Esophagus squamous epithelium (tissue), 5 donors: ENCODE measurements at places on chromosomes 16 and 17. TPM values are rescaled to one million over a fixed set of nuclear protein-coding genes. Genes with fewer than 3 reads are reported as not detected.

Gene NXPH3
- total RNA-seq: 3.8 TPM

Gene VTN
- total RNA-seq: not detected

Gene KRT13
- total RNA-seq: 35,793 TPM

Gene SCNN1B
- total RNA-seq: 24.9 TPM

Gene B4GALNT2
- 0.04 TPM for total RNA-seq

Gene CD300E
- 0.18 TPM for total RNA-seq

Gene KRT31
- 2.5 TPM for total RNA-seq

Gene KCNJ16
- total RNA-seq: not detected

Gene ZNF747
- 9.2 TPM for total RNA-seq

DNA sequence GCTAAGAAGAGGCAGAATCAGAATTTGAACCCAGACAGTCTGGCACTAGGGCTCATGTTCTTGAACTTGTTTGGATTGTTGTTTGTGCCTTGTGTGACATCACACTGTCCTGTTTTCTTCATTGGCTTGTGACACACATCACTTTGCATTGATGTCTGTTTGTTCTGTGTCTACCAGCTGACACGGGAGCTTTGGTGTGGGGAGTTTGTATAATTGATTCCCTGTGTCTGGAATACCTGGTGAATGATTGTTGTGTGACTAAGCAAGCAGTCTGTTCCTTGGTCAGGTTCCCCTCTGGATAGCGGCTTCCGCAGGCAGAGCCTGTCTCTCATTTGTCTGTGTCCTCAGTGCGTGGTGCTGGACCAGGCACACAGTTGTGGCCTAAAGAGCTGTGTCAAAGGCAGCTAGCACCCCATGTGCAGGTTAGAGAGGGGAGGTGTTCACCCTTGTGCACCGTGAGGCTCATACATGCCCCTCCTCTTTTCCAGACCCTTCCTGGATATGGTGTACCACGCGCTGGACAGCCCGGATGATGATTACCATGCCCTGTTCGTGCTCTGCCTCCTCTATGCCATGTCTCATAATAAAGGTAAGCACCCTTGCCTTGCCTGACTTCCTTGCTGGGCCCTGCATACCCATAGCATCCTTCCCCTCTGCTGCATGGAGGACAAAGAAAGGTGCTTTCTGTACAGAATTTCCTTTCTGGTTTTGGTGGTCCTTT lies 80.1 kb downstream of the CLEC16A start:
- H3K4me1 ChIP-seq: no peaks in the 10 kb centered on the region
- no peaks in the 10 kb centered on the region for H3K27me3 ChIP-seq

- H3K4me1 ChIP-seq: peaks cover 6% of the 10 kb centered on the region
- no peaks in the 10 kb centered on the region for H3K36me3 ChIP-seq
- no peaks in the 10 kb centered on the region for H3K27me3 ChIP-seq
- no peak overlapping the region for H3K27ac ChIP-seq
- no peak overlapping the region for H3K4me3 ChIP-seq
- no peak for DNase-seq
Measured at GRCh38 chr16:19088341-19088916, 21.0 kb downstream of the COQ7 start.

- DNase-seq: no peak
- H3K36me3 ChIP-seq: no peaks in the 10 kb centered on the region
- no peak overlapping the region for H3K4me3 ChIP-seq
- H3K27ac ChIP-seq: no peak overlapping the region
- no peaks in the 10 kb centered on the region for H3K27me3 ChIP-seq
- H3K4me1 ChIP-seq: no peaks in the 10 kb centered on the region
Measured at GRCh38 chr16:86733546-86734254, 155.4 kb downstream of the FOXL1 start.

DNA sequence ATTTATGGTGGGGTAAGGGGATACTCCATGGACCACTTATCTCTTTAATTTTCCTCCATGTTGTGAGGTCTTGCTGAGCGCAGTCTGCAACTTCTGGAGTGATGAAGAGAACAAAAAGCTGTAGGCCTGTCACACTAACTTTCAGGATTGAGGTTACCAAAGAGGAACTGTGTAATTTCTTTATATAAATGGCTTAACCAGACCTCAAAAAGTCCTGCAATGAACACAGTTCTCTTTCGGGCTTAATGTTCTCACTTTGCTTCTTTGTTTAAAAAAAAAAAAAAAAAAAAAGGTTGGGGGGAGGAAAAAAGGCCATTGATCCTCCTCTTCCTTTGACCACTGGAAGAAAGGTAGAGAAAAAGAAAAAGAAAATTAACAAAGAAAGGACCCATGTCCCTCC lies 86.8 kb upstream of the SOX9 start:
- no peak for DNase-seq
- H3K4me3 ChIP-seq: no peak overlapping the region
- peaks cover 16% of the 10 kb centered on the region for H3K4me1 ChIP-seq
- H3K36me3 ChIP-seq: no peaks in the 10 kb centered on the region

DNA sequence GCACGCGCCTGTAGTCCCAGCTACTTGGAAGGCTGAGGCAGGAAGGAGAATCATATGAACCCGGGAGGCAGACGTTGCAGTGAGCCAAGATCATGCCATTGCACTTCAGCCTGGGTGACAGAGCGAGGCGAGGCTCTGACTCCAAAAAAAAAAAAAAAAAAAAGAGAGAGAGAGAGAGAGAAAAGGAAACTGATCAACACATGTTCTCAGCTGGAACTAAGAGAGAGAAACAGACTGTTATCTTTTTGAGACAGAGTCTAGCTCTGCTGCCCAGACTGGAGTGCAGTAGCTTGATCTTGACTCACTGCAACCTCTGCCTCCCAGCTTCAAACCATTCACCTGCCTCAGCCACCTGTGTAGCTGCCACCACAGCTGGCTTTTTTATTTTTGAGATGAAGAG lies 60.4 kb downstream of the STH start:
- no peak overlapping the region for H3K4me3 ChIP-seq
- no peaks in the 10 kb centered on the region for H3K27me3 ChIP-seq
- H3K27ac ChIP-seq: no peak overlapping the region
- DNase-seq: no peak

GRCh38 chr17:75588596-75589011 lies 1.0 kb downstream of the MYO15B start:
- H3K27ac ChIP-seq: peak overlapping the region; percentile 78
- no peaks in the 10 kb centered on the region for H3K36me3 ChIP-seq
- H3K4me1 ChIP-seq: peaks cover 40% of the 10 kb centered on the region
- no peak for DNase-seq

GRCh38 chr16:6016530-6017184 lies 919.1 kb upstream of the EEF2KMT start:
- H3K27ac ChIP-seq: no peak overlapping the region
- peaks cover 15% of the 10 kb centered on the region for H3K27me3 ChIP-seq
- no peaks in the 10 kb centered on the region for H3K4me1 ChIP-seq
- no peak for DNase-seq

DNA sequence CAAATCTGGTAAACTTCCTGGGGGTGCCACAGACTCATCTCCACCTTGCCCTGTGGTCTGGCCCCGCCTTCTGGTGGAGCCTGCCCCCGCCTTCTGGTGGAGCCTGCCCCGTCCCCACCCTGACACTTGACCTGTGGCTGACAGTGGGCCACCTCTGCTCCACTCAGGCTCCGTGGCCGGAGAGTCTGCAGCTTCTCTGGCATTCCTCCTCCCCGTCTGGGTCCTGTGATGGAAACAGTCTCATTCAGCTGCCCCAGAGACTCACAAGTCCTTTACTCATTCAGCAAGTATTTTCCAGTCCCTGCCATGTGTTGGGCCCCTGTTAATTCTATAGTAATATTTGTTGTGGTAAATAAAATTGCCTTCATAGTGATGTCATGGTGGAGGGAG lies 21.0 kb upstream of the G6PC1 start:
- H3K36me3 ChIP-seq: no peaks in the 10 kb centered on the region
- no peaks in the 10 kb centered on the region for H3K4me1 ChIP-seq
- no peak for DNase-seq
- H3K27ac ChIP-seq: no peak overlapping the region

- no peak overlapping the region for H3K4me3 ChIP-seq
- H3K4me1 ChIP-seq: peaks cover 6% of the 10 kb centered on the region
- H3K27ac ChIP-seq: peak overlapping the region; percentile 2
- no peaks in the 10 kb centered on the region for H3K36me3 ChIP-seq
- no peaks in the 10 kb centered on the region for H3K27me3 ChIP-seq
- no peak for DNase-seq
Measured at GRCh38 chr16:69465083-69465721, 40.8 kb downstream of the CYB5B start.

GRCh38 chr17:36460265-36460937 lies 26.1 kb upstream of the ZNHIT3 start:
- no peak for DNase-seq
- H3K27me3 ChIP-seq: no peaks in the 10 kb centered on the region
- no peaks in the 10 kb centered on the region for H3K4me1 ChIP-seq

DNA sequence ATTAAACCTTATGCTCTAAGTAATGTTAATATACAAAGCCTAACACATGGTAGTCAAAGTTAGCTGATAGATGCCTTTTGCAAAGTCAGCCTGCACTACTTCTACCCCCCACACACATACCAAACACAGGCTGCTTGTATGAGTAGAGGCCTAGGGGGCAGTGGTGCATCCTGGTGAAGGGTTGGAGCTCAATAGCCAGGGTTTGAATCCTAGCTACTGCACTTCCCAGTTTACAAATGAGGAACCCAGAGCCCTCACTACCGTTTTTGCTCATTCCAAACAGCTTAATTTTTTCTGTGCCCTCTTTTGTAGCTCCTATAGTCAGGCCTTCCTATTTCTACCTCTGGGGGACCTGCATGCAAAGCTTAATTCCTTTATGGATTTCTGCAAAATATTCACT lies 18.9 kb upstream of the HYDIN start:
- H3K27ac ChIP-seq: no peak overlapping the region
- DNase-seq: no peak
- H3K36me3 ChIP-seq: no peaks in the 10 kb centered on the region
- no peaks in the 10 kb centered on the region for H3K4me1 ChIP-seq
- H3K4me3 ChIP-seq: no peak overlapping the region

DNA sequence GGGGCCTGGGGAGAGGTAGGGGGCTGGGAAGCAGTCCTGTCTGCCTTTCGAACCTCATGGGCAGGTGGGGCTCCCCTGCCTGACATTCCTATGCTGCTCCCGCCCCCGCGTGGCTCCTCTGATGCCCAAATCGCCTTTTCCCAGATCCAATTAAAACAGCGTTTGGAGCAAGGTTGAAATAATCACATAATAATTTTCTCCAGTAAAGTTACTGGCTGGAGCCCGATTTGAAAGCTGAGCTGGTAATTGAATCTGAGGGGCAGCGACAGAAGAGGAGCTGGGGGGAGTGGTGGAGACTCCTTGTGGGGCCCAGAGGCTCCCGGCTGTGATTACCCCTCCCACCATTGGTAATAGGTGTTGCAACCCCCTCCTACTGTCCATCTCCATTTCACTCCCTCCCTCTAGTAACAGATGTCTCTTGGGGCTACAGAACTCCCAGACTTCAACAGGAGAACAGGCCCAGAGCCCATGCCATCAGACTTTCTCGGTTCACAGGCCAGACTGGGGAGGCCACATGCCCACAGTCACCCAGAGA lies 38.9 kb upstream of the C1QL1 start:
- DNase-seq: no peak
- H3K27me3 ChIP-seq: no peaks in the 10 kb centered on the region
- no peak overlapping the region for H3K4me3 ChIP-seq
- H3K36me3 ChIP-seq: no peaks in the 10 kb centered on the region
- H3K4me1 ChIP-seq: no peaks in the 10 kb centered on the region

DNA sequence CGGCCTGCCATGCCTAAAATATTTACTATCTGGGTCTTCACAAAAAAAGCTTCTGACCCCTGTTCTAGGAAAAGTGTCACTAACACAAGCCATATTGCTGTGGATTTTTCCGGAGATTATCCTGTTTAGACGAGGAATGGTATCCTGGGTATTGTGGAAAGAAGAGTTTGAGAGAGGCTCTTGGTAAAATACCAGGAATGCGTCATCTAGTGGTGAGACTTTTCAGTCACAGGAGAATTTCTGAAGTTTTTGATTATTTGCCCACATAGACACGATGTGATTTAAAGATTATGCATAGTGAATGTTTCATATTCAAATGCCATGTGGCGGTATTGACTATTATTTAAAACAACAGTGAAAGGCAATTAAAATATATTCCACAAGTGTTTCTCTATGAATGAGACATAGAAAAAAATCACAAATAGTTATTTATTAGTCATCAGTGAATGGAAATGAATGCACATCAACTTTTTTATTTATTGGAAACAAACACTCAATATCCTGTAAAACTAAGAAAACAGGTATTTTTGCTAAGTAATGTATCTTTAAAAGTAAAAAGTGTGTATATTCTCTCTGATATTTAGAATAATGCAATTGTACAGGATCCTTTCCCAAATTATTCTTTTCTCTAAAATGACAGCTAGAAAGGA lies 7.8 kb downstream of the KRT28 start:
- H3K4me1 ChIP-seq: no peaks in the 10 kb centered on the region
- H3K27ac ChIP-seq: no peak overlapping the region
- H3K27me3 ChIP-seq: no peaks in the 10 kb centered on the region
- H3K4me3 ChIP-seq: no peak overlapping the region
- no peaks in the 10 kb centered on the region for H3K36me3 ChIP-seq

GRCh38 chr17:6677158-6677831 lies 25.7 kb downstream of the C17orf100 start:
- no peak overlapping the region for H3K4me3 ChIP-seq
- H3K36me3 ChIP-seq: no peaks in the 10 kb centered on the region
- peaks cover 35% of the 10 kb centered on the region for H3K4me1 ChIP-seq
- no peaks in the 10 kb centered on the region for H3K27me3 ChIP-seq
- no peak overlapping the region for H3K27ac ChIP-seq

DNA sequence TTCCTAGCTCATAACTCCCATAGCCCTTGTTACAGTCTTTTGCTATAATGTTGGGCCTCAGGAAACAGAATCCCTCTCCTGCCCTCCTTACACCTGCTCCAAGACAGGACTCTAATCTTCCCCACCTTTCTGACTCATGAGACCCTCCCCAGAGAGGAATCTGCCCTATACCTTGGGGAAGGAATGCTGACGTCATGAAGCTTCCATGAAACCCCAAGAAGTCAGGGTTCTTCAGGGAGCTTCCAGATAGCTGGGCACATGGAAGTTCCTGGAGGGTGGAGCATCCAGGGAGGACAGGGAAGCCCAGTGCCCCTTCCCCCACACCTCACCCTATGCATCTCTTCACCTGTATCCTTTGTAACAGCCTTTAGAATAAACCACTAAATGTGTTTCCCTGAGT lies 285.7 kb downstream of the SOX9 start:
- H3K36me3 ChIP-seq: no peaks in the 10 kb centered on the region
- peaks cover 41% of the 10 kb centered on the region for H3K4me1 ChIP-seq
- no peaks in the 10 kb centered on the region for H3K27me3 ChIP-seq
- no peak overlapping the region for H3K4me3 ChIP-seq
- DNase-seq: no peak

GRCh38 chr17:40293363-40293762 lies 5.7 kb downstream of the CDC6 start:
- peak overlapping the region; percentile 1 for H3K27ac ChIP-seq
- H3K36me3 ChIP-seq: no peaks in the 10 kb centered on the region
- no peak for DNase-seq
- H3K27me3 ChIP-seq: no peaks in the 10 kb centered on the region
- H3K4me1 ChIP-seq: peaks cover 7% of the 10 kb centered on the region
